Endothelial cell of umbilical vein (primary cell): ENCODE measurements at places on chromosomes 12 and 14. TPM values are rescaled to one million over a fixed set of nuclear protein-coding genes. Genes with fewer than 3 reads are reported as not detected.

DNA sequence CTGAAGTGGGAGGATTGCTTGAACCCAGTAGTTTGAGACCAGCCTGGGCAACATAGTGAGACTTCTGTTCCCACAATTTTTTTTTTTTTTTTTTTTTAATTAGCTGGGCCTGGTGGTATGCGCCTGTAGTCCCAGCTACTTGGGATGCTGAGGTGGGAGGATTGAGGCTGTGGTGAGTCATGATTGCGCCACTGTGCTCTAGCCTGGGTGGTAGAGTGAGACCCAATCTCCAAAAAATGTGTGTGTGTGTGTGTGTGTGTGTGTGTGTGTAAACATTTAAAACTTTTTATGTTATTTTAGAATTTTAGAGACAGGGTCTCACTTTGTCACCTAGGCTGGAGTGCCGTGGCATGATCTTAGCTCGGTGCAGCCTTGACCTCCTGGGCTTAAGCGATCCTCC, 6.8 kb downstream of the PPP1R36 start:
- H3K27ac ChIP-seq: no peak overlapping the region
- peaks cover 6% of the 10 kb centered on the region for H3K27me3 ChIP-seq
- no peak overlapping the region for H3K4me3 ChIP-seq
- H3K36me3 ChIP-seq: no peaks in the 10 kb centered on the region

DNA sequence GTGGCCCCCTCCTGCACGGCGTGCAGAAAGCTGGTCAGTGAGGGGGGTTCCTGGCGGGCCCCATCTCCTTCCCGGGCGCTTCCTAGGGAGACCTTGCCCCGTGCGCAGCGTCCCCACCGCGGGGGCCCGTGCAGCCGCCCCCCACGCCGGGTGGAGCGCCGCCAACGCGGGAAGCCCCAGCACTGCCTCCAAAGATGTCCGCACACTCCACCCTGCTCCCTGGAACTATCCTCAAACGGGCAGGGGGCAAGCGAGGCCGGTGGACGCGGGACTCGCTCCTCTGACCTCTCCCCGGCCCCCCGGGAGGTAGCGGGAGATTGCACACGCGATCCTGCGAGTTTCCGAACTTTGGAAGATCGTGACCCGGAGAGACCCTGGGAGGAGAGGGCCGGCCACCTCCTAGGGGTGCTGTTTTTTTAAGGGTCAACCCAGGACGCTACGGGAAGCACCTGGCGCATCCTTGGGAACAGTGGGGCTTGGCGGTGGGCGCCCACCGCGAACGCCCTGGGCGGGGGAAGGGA, 1.5 kb upstream of the FZD10 start:
- H3K27ac ChIP-seq: no peak overlapping the region
- no peak for DNase-seq
- H3K27me3 ChIP-seq: peaks cover 13% of the 10 kb centered on the region
- H3K4me1 ChIP-seq: no peaks in the 10 kb centered on the region
- no peaks in the 10 kb centered on the region for H3K36me3 ChIP-seq

DNA sequence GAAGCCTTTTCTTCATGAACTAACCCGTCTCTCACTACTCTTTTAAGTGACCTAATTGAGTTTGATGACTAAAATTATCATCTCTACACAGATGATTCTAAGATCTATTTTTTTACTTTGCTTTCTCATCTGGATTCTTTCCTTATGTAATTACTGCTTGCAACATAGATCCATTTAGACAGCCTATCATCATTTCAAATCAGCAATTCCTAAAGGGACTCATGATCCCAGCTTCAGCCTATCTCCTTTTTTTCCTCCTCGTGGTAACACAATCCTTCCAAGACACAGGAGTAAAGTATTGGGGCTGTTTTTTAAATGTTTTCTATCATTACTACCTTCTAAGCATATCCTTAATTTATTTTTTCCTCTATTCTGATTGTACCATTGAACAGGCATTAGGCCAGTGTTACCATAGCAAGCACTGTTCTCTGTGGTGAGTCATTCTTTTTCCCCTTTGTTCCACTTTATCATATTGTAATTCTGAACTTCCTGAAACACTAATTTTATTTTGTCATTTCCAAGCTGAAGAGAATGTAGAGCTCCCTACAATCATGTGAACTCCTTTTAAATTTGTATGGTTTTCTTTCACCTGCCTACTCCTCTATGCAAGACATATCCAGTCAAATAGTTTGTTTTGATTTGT, 190.4 kb upstream of the FAR2 start:
- H3K4me3 ChIP-seq: no peak overlapping the region
- H3K36me3 ChIP-seq: no peaks in the 10 kb centered on the region
- H3K27ac ChIP-seq: peak overlapping the region; percentile 66
- H3K4me1 ChIP-seq: peaks cover 40% of the 10 kb centered on the region
- peak; percentile 94 for DNase-seq

- peaks cover 6% of the 10 kb centered on the region for H3K4me1 ChIP-seq
- H3K4me3 ChIP-seq: no peak overlapping the region
- H3K36me3 ChIP-seq: no peaks in the 10 kb centered on the region
- peaks cover 77% of the 10 kb centered on the region for H3K27me3 ChIP-seq
- no peak overlapping the region for H3K27ac ChIP-seq
Observed at GRCh38 chr12:48985475-48985897, 7.4 kb downstream of the WNT1 start.

DPF3 gene
- 3.5 and 8.1 TPM in 2 replicates for total RNA-seq

NPC2 gene
- total RNA-seq: 203 and 238 TPM in 2 replicates
